ENCODE measurements at places on chromosomes 4 and X.

DNA sequence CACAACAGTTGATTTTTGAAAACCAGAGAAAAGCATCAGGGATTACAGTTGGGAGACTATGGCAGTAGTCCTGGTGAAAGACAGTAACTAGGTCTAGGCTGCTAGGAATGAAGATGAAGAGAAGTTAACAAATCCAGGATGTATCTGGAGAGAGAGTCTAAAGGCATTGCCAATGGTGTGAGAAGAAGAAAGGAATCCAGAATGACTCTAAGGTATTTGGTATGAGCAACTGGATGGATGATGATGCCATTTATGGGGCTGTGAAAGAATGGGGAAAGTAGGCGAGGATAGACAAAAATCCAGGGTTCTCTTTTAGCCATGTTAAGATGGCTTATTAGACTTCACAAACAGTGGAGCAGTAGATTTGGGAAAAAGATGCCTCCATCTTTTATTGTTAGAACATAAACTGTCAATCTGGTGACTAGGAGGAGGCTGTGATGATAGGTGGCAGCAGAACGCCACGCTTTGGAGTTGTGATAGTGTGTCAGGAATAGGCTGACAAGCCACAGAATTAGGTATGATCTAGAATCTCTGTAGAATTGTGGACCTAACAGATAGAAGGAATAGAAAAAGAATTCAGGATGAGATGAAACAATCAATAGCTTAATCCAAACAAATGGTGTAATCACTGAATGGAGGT is 27.3 kb upstream of the JADE1 start:
- DNase-seq: peak; percentile 54

GRCh38 chr4:183244019-183244418 is 76.1 kb downstream of the CLDN22 start:
- no peak for DNase-seq

- no peak for DNase-seq
Observed at GRCh38 chr4:22473268-22473667, 42.6 kb downstream of the ADGRA3 start.

- no peak for DNase-seq
Observed at GRCh38 chrX:20421275-20421674, 154.6 kb upstream of the RPS6KA3 start.

GRCh38 chr4:99090481-99091215 is 2.1 kb upstream of the ADH5 start:
- no peak for DNase-seq

DNA sequence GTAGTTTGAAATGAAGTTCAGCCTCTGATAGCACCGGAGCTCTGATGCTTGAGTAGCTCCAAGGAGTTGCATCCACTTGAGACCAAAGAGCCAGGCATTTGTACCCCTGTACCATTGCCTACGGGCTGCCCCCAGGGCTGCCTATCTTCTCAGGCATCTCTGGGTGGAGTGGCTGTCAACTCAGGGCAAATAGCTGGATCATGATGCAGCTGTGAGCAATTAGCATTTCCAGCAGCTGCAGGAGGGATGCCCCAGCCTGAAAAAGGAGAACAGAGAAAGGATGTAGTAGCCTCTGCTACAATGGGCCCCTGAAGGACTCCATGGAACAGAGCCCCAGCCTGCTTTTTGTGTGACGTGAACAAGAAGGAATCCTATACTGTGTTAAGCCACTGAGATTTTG is 492.6 kb downstream of the BCOR start:
- no peak for DNase-seq

- DNase-seq: no peak
Observed at GRCh38 chr4:53199356-53199755, 166.5 kb downstream of the SCFD2 start.

- no peak for DNase-seq
Observed at GRCh38 chr4:105967058-105967658, 71.9 kb downstream of the NPNT start.

- no peak for DNase-seq
Observed at GRCh38 chr4:173191623-173192041, 23.0 kb downstream of the GALNT7 start.

- no peak for DNase-seq
Observed at GRCh38 chr4:120446051-120446567, 379.5 kb upstream of the MAD2L1 start.

GRCh38 chr4:86233681-86234080 is 126.2 kb downstream of the MAPK10 start:
- DNase-seq: no peak

DNA sequence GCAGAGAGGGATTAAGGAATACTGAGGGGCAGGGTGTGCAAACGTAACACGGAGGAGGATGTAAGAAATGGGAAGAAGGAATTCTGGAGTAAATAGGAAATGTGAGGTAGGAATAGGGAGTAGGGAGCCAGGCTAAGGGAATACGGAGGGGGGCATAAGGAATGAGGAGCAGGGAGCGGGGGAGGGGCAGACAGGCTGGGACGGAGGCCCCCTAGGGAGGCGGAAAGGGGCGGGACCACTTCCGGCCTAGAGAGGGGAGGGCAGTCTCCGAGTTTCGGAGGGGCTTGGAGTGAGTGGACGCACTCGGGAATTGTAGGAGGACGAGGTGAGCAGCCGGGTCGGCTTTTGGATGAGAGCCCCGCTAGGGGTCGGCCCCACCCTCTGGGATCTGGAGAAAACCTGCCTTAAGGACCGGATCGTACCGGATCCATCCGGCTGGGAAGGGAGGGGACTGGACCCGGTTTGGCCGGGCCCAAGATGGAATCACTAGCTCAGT is 612 bp downstream of the MAGED2 start:
- DNase-seq: no peak

- peak; percentile 44 for DNase-seq
Observed at GRCh38 chr4:3791910-3792542, 25.8 kb downstream of the ADRA2C start.

DNA sequence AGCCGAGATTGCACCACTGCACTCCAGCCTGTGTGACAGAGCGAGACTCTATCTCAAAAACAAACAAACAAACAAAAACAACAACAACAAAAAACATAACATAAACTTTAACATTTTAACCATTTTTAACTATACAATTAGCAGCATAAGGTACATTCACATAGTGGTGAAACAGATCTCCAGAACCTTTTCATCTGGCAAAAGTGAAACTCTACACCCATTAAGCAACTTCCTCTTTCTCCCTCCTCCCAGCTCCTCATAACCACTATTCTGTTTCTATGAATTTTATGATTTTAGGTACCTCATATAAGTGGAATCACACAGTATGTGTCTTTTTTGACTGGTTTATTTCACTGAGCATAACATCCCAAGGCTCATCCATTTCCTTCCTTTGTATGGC is 103.6 kb downstream of the FAM13A start:
- no peak for DNase-seq

GRCh38 chr4:107472265-107472948 is 247.6 kb downstream of the PAPSS1 start:
- no peak for DNase-seq

DNA sequence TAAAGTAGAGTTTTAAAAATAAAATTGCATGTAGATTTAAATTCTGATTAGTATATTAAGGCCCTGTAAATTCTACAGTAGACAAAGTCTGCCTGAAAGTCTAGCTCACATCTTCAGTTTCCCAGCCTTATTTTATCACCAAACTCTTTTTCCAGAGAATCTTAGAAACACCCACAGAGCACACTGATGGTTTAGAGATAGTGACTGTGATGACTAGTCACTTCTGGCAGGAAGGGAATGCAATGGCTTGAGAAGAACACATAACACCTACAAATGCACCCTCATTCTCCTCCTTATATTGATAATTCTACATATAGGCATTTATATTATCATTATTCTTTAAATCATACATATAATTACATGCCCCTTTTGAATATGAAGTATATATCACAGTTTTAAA is 232.9 kb downstream of the ARAP2 start:
- DNase-seq: no peak

GRCh38 chr4:86755388-86755787 is 93.8 kb downstream of the SLC10A6 start:
- DNase-seq: no peak

- no peak for DNase-seq
Observed at GRCh38 chr4:47368211-47368610, 95.3 kb downstream of the COMMD8 start.

- DNase-seq: no peak
Observed at GRCh38 chrX:1223242-1223600, 10.8 kb upstream of the CRLF2 start.

DNA sequence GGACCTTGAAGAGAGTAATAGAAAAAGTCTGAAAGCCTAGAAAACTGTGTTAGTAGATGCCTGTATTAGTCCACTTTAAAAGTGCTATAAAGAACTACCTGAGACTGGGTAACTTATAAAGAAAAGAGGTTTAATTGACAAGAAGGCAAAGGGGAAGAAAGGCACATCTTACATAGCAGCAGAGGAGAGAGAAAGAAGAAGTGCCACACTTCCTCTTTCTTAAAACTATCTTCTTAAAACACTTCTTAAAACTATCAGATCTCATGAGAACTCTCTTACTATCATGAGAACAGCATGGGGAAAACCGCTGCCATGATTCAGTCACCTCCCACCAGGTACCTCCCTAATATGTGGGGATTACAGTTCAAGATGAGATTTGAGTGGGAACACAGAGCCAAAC is 18.8 kb upstream of the COL25A1 start:
- no peak for DNase-seq

DNA sequence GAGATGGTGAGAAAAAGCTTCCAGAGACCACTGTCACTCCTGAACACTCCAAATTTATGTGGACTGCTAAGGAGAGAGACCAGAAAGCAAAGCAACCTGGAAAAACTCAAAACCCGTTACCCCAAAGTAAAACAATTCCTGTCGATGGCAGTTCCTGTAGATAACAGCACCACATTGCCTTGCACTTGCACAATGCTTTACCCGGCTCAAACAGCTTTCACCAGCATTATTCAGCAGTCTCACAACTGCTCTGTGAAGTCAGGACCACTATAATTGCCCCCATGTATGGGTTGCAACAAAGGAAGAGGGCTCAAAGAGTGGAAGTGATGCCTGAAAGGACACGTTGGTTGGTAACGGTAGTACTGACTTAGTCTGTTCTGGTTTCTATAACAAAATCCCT is 234.8 kb downstream of the BCOR start:
- no peak for DNase-seq

DNA sequence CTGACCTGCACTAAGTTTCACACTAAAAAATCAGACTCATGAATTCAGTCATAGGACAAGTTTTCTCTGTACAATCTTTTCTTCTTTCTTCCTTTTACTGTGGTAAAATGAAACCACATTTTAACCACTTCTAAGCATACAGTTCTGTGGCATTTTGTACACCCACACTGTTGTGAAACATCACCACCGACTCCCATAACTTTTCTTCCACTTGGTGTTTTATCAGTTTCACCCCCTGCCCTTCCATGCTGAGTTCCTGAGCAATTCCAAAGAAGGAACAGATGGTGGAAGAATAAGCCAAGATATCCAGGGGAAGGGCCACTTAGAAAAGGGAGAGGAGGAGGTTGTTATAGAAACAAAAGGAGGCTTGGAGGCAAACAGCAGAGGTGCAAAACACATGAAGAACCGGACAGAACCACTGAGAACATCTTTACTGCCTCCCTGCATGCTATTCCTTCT is 22.6 kb downstream of the SLC25A4 start:
- no peak for DNase-seq

GRCh38 chr4:2299794-2300193 is 37.9 kb upstream of the MXD4 start:
- no peak for DNase-seq

GRCh38 chr4:70841951-70842350 is 2.3 kb upstream of the GRSF1 start:
- DNase-seq: no peak

GRCh38 chr4:106316773-106317409 is 541 bp downstream of the AIMP1 start:
- DNase-seq: no peak

DNA sequence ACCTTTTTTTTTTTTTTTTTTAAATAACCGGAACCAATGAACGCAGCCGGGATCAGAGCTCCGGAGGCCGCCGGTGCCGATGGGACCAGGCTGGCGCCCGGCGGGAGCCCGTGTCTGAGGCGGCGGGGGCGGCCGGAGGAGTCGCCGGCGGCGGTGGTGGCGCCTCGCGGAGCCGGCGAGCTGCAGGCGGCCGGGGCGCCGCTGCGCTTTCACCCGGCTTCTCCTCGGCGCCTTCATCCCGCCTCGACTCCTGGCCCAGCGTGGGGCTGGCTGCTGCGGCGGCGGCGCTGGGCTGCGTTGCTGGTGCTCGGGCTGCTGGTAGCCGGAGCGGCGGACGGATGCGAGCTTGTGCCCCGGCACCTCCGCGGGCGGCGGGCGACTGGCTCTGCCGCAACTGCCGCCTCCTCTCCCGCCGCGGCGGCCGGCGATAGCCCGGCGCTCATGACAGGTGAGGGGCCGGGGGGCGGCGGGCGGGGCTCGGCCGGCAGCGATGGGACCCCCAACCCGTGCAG is 337 bp downstream of the STIM2 start:
- DNase-seq: peak; percentile 77

GRCh38 chr4:25727711-25728493 is 72.3 kb downstream of the SLC34A2 start:
- no peak for DNase-seq

GRCh38 chr4:139227729-139228404 is 50.8 kb upstream of the ELF2 start:
- DNase-seq: no peak

DNA sequence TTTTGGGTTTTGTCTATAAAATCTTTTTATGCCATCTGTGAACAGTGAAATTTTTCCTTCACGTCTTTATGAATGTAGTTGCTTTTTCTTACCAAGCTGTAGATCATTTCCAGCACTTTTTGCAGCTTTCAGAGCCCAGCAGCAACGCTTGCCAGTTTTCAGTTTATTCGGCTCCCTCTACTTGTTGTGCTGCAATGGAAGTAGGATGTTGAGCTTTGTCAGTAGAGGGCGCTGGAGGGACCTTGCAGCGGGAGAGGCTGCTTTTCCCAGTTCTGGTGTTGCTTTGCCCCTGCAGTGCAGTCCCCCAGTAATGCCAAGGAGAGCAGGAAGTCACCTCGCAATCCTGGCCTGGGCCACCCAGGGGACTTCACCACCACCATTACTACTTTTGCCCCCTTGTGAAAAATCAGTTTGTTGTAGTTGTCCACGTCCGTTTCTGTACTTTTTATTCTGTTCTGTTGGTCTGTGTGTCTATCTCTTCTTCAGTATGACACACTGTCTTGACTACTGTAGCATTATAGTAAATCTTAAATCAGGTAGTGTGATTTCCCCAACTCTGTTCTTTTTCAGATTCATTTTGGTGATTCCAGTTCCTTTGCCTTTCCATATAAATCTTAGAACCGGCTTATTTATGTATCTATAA is 21.8 kb downstream of the CMC4 start:
- peak; percentile 46 for DNase-seq

DNA sequence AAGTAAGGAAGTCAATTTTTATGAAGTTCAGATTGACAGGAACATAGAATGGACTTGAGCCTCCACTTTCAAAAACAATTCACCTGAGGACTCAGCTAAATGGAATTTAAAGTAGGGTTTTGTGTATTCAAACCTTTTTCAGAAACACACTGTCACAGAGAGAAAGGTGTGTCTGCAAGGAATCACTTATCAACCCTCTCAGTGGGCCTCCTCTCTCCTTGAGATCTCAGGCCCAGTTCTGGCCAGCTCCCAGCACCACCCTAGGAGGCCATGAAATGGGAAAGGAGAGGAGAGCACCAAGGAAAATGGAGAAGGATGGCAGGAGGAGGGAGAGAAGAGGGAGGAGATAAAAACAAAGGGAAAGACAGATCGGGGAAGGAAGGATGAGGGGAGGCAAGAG is 28.6 kb downstream of the TMEM255A start:
- DNase-seq: no peak
